Activated T-cell treated with anti-CD3 and anti-CD28 coated beads, Interleukin-2, amount 50 U/mL, for 72 hours (primary cell): ENCODE measurements at places on chromosomes 6 and 20. TPM values are rescaled to one million over a fixed set of nuclear protein-coding genes. Genes with fewer than 3 reads are reported as not detected.

The NKAIN4 gene
- total RNA-seq, result not detected

The MEI4 gene
- total RNA-seq, result not detected

The GTSF1L gene
- not detected for total RNA-seq

The NELFE gene
- total RNA-seq, result 71.5 TPM

The ANGPT4 gene
- total RNA-seq, result not detected

The HLA-DOA gene
- total RNA-seq, result 3.1 TPM

The TP53INP2 gene
- 9.9 TPM for total RNA-seq

The RIMS1 gene
- total RNA-seq, result not detected

The PLCB4 gene
- total RNA-seq, result not detected

The ELOVL4 gene
- 1.8 TPM for total RNA-seq

The TRIM31 gene
- total RNA-seq, result not detected

The VSTM2L gene
- total RNA-seq, result 0.60 TPM

The NRSN1 gene
- not detected for total RNA-seq

The KIF25 gene
- total RNA-seq, result not detected

The OR2B6 gene
- 0.35 TPM for total RNA-seq

The OOEP gene
- 0.76 TPM for total RNA-seq

The BCAS1 gene
- not detected for total RNA-seq

The CRYBG1 gene
- 37.4 TPM for total RNA-seq

The DUSP22 gene
- total RNA-seq, result 48.6 TPM

The BTNL2 gene
- not detected for total RNA-seq

The KCNK5 gene
- total RNA-seq, result 10.9 TPM

The DYNLRB1 gene
- total RNA-seq, result 70.5 TPM

The HLA-DRB1 gene
- 15.1 TPM for total RNA-seq

The TFAP2D gene
- not detected for total RNA-seq

The LY6G6F gene
- not detected for total RNA-seq

The HNF4A gene
- total RNA-seq, result not detected

The EPPIN gene
- total RNA-seq, result not detected

The SLC4A11 gene
- 0.53 TPM for total RNA-seq

The PDYN gene
- total RNA-seq, result not detected

The PPIL6 gene
- 0.17 TPM for total RNA-seq

The STMND1 gene
- not detected for total RNA-seq

The KCNK17 gene
- total RNA-seq, result not detected

The SLC22A2 gene
- not detected for total RNA-seq

The SMPDL3A gene
- 0.34 TPM for total RNA-seq

The CD93 gene
- total RNA-seq, result 0.36 TPM

The REM1 gene
- total RNA-seq, result not detected

The WFDC2 gene
- total RNA-seq, result 1.8 TPM

The PSORS1C1 gene
- total RNA-seq, result 0.67 TPM

The GGTLC1 gene
- total RNA-seq, result not detected

The CRISP2 gene
- not detected for total RNA-seq

The C2 gene
- total RNA-seq, result 3.4 TPM

The TEAD3 gene
- 1.9 TPM for total RNA-seq

The FOXS1 gene
- not detected for total RNA-seq

The MROH8 gene
- total RNA-seq, result 5.2 TPM
